Peyer's patch (tissue), 4 donors: ENCODE measurements at places on chromosomes 1 and 21.
A peak's percentile ranks its signal among the peaks of the same experiment; 100 is the strongest.

DNA sequence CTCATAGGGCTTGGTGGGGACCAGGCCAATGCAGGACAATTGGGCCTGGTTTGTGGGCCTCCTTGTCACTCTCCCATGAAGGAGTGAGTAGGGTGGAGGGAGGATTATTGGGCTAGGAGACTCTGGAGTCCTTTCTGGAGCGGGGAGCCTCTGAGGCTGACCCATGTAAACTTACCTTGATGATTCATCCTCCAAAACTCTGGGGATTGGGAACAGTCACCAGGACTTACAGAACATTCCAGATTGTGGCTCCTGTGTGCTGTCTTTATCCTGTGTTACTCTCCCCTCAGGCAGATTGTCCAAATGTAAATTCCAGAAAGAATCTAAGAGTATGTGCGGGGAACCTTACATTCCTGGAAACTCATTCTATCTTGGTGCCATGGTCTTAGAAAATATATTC, 197.6 kb downstream of the CAMTA1 start:
- no peak for DNase-seq

- DNase-seq, result no peak
Measured at GRCh38 chr1:6975331-6976043, 190.2 kb downstream of the CAMTA1 start.

GRCh38 chr1:14745789-14746188, 147.3 kb downstream of the KAZN start:
- no peak for DNase-seq

DNA sequence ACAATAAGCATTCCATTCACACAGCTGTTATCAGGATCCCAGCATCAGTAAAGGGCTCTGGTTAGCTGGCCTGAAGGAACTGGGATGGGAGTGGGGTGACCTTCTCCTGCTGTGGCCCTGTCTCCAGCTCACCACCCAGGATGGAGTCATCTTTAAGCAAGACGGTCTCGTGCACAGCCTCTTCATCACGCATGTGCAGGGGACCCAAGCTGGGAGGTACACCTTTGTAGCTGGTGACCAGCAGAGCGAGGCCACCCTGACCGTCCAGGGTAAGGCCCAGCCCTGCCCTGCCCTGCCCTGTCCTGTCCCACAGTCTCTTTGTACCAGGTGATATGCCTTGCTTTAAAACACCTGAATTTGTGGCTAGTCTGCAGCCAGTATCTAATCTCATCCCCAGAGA, 24.3 kb downstream of the IGFN1 start:
- peak; percentile 28 for DNase-seq

DNA sequence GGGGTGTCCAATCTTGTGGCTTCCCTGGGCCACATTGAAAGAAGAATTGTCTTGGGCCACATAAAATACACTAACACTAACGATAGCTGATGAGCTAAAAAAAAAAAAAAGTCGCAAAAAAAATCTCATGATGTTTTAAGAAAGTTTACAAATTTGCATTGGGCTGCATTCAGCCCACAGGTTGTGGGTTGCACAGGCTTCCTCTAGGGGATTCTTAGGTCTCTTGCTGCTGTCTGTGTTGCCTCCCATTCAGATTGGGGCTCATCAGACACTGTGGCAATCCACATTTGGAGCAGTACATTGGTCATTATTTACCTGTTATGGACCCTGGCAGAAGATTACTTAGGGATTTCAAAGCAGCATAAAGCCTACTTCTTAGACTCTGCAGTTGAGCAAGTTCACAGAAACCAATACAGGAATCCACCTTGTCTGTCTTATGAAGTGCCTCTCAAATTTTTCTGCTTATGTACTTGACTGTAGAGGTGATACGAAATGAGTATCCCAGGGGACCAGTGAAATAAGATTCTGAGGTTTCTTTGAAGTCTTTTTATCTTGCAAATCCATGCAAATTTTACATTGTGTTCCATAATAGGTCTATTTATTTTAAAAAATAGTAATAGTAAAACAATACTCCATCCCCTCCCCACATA, 205.5 kb downstream of the RPS6KC1 start:
- no peak for DNase-seq

GRCh38 chr1:22491995-22492715, 40.5 kb downstream of the ZBTB40 start:
- DNase-seq, result no peak

DNA sequence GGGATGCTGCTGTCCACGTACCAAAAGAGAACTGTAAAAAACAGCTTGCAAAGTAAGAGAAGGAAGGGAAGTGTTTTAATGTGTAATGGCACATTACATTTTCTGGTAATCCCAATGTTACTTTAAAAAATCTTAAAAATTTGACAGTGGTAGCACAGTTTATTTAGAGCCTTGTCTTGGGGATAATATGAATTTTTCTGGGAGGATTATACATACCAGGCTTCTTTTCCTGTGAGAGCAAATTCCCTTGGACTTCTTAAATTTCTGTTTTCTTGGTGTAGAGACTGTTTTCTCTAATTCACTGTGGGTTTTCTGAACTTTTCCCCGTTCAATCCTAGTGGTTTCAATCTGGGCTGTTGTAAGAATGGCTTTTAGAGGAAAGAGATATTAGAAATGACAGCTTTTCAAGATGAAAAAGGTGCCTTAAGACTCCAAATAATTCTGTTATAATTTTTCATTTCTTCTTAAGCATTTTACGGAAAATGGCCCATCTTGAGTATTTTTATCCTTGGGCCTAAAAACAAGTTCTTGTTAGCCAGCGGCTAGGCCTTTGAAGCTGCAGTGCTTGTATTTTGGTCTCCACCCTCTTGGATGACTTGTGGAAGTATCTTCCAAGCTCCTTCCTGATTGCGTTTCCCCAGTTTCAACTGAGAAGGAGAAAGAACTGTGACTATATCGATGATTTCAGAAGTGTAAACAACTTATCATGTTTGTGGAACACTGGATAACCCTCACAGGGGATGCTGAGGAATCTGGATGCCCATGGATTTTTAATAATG, 70.0 kb downstream of the LEPR start:
- DNase-seq, result no peak
